ENCODE measurements at places on chromosomes 1 and 21.

DNA sequence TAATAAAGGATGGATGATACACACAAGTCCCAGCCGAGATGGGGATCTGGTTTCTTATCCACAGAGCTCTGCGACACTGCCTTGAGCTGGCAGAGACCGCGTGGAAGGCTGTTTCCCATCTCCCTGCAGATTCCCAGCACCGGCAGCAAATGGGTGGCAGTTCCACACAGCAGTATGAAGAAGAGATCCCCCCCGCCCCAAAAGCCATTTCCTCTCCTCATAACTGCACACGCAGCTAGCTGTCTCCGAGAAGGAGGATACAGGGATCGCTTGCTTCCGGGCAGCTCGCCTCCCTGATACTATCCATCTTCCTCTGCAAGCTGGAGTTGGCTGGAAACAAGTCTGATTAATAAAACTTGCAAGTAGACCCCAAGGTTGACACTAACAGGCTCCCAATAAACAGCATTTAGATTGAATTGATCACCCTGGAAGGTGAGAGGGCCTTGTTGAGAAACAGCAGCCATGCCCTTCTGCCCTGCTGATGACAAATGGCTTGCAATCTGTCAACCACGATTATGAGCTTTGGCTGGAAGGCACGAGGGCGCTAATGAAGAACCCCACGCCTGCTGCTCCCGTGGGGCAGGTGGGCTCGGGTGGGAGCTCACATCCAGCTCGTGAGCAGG is 642.3 kb downstream of the AJAP1 start:
- no peak for DNase-seq

DNA sequence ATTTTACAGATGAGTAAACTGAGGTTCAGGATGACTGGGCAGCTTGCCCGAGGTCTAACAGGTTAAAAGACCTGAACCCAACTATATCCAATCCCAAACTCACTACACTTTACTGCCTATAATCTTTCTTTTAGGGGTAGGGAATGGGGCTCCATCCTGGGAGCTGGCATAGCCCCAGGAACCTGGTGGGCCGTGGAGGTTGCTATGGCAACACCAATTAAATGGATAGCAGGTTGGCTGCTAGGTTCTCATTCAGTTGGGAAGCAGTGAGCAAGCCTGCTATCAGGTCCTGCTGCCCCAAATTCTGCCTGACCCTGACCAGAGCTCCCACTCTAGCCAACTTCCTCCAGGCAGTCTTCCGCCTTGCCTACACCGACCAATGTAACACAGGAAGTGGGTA is 40.9 kb downstream of the LRP8 start:
- no peak for DNase-seq

- DNase-seq = no peak
Measured at GRCh38 chr1:164856381-164856780, 297.4 kb downstream of the PBX1 start.

DNA sequence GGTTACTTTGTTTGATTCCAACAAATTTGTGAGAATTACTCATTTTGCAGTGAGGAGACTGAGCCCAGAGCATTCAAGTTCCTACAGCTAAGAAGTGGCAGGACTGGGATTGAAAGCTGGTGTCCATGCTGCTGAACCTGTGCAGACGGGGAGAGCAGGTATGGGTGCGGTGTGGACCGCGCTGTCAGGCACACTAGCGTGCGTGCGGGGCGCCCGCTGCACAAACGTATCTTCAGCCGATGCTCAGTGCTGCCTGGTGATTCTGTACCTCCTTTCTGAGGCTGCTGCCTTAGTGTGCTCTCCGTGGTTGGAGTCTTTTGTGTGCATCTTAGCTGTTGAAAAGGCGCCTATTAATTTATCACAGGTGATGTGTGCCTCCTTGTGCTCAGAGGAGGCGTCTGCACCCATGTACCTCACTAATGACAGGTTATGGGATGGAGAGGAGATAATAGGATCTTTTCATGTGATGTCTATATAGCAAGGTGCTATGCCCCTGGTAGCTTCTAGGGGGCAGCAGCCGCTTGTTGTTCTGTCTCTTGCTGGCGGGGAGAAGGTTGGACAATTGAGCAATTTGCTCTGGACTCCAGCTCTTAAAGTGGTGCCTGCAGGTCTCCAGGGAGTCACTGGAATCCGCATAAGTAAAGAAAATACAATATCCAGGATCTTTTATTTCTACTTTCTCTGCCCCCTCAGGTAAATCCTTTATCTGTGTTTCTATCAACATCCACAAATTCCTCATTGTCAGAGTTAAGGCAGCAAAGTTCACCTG is 32.5 kb downstream of the PEX14 start:
- DNase-seq = peak; percentile 68

- DNase-seq = no peak
Measured at GRCh38 chr1:80542231-80542630, 1258.5 kb upstream of the ADGRL2 start.

GRCh38 chr1:12469493-12469892 is 148.5 kb downstream of the DHRS3 start:
- no peak for DNase-seq

DNA sequence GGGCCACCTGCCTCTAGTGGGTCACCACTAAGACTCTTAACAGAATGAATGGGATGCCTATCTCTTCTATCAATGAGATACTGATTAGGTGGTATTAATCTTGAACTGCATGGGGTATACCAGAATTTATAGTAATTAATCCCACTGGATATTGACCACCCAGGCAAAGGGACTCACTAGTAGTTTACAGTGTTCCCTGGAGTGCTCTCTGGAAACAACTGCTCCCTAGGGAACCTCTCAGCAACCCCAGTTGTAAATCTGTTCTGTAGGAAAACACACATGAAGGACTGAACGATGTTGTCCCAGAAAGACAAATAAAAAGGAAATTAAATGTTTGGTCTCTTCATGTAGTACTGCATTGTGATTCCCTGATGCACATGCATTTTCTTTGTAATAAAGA is 430.5 kb downstream of the HLX start:
- DNase-seq = no peak

DNA sequence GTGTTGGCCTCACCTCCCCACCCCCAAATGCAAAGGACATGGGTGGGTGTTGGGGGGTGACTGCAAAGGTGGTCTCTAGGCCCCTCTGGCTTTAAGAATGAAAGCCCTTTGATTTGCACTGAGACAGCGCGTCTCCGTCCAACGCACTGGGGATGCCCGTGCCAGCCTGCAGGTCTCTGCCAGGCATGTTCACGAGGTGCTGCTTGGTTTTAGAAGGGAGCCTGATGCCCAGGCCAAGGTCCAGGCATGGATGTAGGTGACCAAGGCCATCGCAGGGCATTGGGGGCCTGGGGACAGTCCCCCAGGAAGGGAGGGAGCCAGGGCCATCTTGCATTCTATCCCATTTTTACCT is 363.6 kb upstream of the VAMP3 start:
- DNase-seq = no peak

DNA sequence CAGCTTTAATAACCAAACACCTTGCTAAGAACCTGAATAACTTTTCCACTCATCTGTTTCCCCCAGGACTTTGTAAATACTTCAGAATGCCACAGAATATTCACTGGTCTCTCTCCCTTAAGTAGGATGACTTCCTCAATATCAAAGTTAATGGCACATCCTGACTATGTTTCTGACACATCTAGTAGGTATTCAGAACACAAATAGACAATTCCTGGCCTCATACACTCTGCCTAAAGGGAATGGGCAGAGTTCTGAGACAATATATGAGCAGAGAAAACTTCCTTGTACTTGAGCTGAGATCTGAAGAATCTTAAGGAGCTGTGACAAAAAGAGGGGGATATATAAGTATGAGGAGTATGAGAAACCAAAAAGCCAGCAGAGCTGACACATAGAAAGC is 34.8 kb downstream of the ANKRD13C start:
- DNase-seq = no peak

DNA sequence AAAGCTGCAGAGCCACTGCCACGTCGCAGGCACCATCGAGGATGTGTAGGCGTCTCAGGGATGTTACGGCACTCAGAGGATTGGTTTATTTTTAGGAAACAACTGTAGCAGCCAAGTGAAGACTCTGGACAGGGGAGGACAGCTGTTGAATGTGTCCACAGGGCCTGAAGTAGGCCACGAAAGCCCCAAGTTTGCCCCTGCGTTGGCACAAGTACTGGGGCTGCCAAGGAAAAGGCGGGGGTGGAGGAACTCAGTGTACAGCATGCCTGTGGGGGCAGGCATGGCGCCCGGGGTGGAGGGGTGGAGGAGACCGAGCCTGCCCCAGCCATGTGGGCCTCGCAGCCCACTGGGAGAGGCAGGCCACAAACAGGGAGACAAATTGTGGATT is 89.7 kb downstream of the ADARB1 start:
- DNase-seq = no peak

GRCh38 chr21:28688381-28688780 is 304.3 kb downstream of the LTN1 start:
- DNase-seq = no peak

DNA sequence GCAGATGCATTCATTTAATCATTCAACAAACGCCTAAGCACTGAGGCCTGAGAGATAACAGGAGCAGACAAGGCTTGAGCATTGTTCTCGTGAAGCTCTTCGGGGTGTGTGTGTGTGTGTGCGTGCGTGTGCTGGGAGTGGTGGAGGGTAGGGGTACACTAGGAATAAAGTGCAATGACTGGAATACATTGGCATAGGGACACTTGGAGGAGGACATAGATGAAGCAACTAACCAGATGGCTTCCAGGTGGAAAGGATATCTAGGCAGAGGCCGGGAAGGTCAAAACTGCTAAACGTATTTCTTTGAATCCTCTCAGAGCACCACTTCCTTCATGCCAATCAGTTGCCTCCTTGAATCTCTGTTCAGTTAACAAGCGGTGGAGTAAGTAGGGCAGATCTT is 92.6 kb downstream of the TPR start:
- no peak for DNase-seq

DNA sequence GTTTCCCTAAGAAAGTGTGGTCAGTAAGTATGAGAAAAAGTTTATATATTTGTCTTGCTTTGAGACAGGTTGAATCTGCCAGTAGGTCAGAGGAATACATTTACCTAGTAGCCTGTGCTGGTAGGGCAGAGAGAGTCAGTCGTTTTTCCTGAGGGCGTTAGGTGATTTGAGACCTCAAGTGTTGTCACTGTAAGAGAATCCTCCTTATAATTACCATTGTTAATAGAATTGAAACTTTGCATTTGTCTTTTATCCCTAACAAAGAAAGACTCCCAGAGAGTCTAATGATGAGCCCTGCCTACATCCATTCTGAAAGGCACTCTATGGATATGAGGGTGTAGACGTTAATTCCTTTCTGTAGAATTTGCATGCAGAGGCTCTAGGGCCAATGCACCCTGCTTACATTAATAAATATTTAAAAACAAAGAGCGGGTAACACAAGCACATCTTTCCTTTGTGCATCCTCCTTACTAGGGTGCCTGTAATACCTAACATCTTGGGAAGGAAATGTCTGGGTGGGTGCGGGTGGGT is 16.4 kb downstream of the PBX1 start:
- no peak for DNase-seq

DNA sequence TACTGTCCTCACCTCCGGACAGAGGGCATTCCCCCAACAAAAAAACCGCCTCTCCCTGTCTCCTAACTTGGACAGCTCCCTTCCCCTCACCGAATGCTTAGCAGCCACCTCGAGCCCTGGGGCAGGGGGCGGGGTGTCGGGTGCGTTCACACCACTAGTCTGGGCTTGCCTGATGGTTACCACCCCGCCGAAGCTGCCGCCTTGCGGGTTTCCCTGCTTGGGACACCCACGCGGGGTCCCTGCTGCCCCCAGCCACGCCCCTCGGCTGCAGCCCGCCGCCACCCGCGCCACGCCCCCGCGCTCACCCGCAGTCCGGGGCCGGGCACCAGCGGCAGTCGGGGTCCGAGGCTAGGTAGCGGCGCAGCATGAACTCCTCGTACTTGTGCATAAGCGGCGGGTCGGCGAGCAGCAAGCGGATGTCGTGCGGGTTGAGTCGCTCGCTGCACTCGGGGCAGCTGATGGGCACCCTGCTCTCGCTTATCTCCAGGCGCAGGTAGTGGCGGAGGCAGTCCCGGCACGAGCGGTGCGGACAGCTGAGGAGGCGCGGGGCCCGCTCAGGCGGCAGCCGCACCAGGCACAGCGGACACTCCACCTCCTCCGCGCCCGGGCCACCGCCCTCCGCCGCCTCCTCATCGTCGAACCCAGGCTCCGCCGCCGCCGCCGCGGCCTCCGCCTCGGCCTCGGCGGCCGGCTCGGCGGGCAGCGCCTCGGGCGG is 706 bp downstream of the RNF19B start:
- DNase-seq = peak; percentile 25

GRCh38 chr1:231161667-231162296 is at the start of gene TRIM67:
Gene TRIM67 (plus strand): TSS chr1:231162058. CDS start chr1:231162970, 912 bp downstream.
- no peak for DNase-seq

- no peak for DNase-seq
Measured at GRCh38 chr1:115056395-115056798, 26.8 kb downstream of the TSHB start.

DNA sequence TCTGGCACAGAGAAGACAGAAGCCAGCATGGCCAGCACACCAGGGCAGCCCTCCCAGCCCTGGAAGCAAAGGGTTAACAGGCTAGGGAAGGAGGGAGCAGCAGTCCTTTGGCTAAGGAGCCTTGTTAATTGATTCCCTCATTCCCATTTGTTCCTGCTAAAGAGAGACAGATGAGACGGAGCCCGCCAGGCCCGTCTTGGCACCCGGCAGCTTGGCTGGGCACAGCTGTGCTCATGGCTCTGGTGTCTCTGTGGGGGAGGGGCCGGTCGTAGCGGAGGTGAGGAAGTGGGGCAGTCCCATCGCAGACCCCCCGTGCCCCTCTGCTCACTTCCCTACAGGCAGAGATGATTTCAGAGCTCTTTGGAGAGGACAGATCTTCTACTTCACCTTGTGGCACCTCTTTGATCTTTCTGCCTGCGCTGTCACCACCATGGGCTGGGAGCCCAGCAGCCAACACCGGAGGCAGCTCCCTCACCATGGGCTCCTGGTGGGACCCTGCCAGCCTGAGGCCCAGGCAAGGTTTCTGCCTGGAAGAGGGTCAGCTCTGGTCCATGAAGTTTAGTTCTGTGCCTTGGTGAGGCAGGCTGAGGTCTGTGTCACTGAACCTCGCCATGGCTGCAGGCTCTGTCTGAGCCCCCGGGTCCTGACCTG is 38.0 kb downstream of the FOXO6 start:
- no peak for DNase-seq

GRCh38 chr1:100400404-100400803 is 48.1 kb downstream of the CDC14A start:
- peak; percentile 36 for DNase-seq

DNA sequence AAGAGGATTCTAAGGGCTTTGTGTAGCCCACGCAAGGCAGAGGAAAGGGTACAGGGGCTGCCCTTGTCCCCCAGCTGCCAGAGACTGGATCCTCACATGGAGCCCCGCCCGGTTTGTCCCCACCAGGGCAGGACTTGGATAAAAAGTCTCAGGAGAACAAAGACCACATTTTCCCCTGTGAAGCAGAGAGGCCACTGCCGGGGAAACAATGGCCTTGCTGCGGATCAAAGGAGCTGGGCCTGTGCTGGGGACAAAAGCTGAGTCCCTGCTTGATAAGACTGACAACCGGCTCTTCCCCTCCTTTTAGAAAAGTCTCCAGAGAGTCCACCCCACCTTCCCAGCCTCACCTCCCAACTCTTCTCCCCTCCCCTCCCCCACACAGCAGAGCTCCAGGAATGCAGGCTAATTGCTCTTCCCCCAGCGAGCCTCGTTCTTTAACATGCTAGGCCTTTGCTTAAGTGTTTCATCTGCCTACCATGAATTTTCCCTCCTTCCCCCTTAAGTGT is 142.4 kb downstream of the PLPP3 start:
- no peak for DNase-seq

- DNase-seq = no peak
Measured at GRCh38 chr1:67634396-67634935, 50.5 kb upstream of the GADD45A start.

Measured in hematopoietic multipotent progenitor cell (in vitro differentiated cells).